ENCODE measurements at places on chromosomes 6 and 20.

GRCh38 chr6:167767715-167768107, 59.0 kb upstream of the AFDN start:
- no peak for DNase-seq

GRCh38 chr20:7882076-7882475, 58.2 kb downstream of the HAO1 start:
- DNase-seq = no peak

DNA sequence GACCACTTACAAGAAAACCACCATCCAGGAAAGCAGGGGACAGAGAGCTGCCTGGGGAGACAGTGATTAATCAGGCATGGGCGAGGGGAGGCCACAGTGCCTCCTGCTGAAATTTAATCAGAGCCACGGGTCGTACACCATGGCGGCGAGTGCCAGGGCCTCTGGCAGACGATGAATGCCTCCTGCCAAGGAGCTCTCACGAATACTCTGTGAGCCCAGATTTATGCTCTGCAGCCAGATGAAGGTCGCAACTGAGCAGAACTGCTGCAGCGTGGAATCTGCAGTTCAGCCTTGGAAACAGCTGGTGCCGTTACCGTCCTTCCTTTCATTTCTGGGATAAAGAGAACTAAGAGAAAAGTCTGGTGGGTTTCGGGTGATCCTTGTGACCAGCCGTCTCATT, 85.6 kb downstream of the BFSP1 start:
- DNase-seq = no peak

- DNase-seq = no peak
Observed at GRCh38 chr6:56087421-56087820, 160.0 kb downstream of the COL21A1 start.

- no peak for DNase-seq
Observed at GRCh38 chr20:37526238-37526838, 1.3 kb downstream of the BLCAP start.

- DNase-seq = no peak
Observed at GRCh38 chr6:149317644-149318571, at the start of gene TAB2. TAB2 (plus strand) TSS chr6:149317712; CDS start chr6:149369998, 52,286 bp downstream.

DNA sequence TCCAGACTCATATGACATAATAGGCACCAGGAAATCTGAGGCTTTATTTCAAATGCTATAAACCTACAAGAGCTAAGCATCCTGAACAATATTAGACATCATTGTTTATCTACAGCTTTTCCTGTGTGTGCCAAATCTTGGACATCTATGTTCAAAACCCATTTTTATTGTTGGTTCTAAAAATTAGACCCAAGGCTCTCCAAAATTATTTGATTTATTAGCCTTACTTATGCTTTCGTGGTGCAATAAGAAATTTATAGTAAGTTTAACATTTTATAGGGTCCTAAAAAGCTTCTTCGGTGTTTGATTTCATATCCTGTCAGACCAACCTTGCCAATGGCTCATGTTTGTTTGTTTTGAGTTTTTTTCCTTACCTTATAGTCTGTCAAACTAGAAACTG, 1014.5 kb upstream of the MANEA start:
- DNase-seq = no peak

GRCh38 chr6:151461673-151462072, 9.7 kb upstream of the RMND1 start:
- no peak for DNase-seq

GRCh38 chr20:60897976-60898375, 354.1 kb upstream of the CDH4 start:
- DNase-seq = no peak

GRCh38 chr6:54646069-54646950, 200.3 kb upstream of the FAM83B start:
- peak; percentile 39 for DNase-seq

GRCh38 chr20:53929974-53930650, 140.3 kb downstream of the BCAS1 start:
- DNase-seq = no peak

DNA sequence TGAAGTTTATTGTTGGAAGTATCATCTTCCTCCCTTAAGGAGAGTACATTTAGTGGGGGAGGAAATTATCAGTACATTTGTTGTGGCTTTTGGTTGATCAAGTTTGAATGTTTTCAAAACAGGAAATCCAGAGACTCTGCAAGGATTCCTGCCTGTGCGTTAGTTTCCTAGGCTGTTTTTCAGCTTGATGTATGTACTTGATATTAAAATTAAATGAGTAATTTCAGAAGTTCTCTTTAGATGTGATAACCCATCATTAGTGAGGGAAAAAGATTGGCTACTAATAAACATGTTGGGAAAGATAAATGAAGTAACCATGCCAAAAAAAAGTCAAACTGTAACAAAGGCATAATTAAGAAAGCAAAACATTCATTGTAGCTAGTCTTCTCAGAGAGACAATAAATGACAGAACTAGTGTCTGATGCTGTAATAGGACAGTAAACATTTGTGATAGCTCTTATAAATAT, 88.0 kb upstream of the TULP1 start:
- no peak for DNase-seq

GRCh38 chr20:33130568-33131061, 37.3 kb upstream of the BPIFA2 start:
- DNase-seq = peak; percentile 76

- peak; percentile 34 for DNase-seq
Observed at GRCh38 chr20:24993337-24994185, 1.0 kb upstream of the APMAP start.

DNA sequence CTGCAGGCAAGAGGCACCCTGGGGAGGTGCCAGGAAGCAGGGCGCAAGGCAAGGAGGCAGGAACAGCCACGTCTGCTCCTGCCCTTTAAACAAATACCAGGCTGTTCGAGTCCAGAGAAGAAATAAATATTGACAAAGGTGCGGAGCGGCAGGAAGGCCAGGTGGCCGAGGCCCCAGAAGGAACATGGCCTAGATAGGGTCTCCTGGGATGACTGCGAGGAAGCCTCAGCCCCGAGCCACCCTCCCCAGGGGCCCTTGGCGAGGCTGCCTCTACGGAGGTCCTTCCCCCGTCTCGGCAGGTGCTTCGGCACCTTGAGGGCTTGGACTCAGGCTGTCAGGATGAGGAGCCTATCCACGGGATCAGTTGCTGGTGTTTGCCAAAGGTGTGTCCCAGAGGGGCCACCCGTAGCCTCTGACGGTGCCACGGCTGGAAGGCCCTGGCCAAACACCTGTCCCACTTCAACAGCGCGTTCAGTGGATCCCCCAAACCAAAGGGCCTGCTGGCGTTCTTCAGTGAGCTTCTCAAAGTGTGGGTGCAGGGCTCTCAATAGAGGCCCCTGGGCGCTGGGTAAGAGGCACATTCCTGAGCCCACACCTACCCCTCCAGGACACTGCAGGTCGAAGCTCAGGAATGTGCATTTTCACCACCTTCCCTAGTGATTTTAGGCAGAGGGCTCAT, 39.8 kb downstream of the SNX5 start:
- DNase-seq = no peak

- DNase-seq = peak; percentile 62
Observed at GRCh38 chr6:147099974-147100373, 104.2 kb upstream of the STXBP5 start.

DNA sequence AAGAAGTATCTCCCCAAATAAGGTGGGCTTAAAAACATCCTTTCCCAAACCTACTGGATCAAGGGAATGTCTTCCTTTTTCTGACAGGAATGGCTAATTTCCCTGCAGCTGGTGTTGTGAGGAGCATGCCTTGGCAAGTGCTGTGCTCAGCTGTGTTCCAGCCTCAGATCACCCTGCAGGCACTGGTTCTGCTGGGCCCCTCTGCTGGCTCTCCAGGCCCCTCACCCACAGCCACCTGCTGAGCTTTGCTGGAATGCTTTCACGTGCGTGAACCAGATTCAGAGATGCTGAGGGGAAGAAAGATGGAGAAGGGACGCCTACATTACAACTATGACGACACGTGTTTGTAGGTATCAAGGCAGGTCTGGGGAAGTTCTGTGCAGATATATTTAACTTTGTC, 71.3 kb upstream of the FOXC1 start:
- DNase-seq = no peak

GRCh38 chr6:14718861-14719260, 527.0 kb upstream of the JARID2 start:
- DNase-seq = no peak

DNA sequence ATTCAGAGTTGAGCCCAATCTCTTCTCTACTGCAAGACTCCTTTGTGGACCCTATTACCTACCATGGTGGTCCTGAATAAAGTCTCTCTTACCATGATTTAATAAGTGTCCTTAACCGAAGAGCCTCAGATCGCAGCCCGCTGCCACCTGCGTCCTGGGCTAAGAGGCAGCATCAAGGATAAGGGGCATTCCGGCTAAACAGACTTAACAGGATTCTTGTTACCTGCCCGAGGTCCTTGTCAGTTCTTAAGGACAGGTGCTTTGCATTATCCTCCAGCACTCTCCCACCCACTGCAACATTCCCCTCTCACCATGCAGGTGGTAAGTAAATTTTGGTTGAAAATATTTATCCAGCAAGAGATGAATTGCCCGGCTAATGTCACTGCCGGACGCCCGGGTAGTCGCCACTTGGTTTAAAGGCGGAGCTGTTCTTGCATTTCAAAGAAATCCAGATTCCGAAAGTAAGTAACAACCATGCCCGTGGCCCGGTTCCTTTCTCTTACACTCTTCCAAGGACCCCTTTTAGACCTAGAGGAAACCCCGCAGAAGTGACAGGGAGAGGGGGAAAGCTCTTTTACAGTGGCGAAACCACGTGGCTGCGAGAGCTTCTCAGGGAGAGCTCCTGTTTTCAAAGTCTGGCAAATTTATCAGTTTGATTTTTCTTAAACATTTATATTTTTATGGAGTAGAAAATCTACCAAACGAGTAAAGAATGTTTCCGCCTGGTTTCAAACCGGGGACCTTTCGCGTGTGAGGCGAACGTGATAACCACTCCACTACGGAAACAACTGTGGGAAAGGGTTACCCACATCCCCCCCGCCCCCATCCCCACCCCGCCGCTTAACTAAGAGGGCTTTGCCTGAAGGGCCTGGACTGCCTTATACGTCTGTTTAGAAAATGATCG, 41.9 kb upstream of the PRSS16 start:
- no peak for DNase-seq

DNA sequence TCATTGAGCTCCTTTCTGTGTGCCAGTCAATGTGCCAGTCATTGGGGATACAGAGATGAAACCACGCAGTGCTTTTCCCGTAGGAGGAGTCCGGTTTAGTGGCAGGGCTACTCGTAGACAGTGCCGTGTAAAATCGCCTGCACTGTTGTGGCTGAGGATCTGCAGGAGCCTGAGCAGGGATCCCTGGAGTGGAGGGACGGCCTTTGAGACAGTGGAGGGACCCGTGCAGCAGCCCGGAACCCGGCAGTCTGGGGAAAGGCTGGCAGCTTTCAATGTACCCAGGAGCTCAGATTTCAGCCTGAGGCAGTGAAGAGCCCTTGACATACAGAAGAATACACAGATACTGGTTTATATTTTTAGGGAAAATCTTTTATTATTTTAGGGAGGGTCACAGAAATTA, 203.3 kb downstream of the ARID1B start:
- DNase-seq = no peak

GRCh38 chr6:168852376-168852884, 401.2 kb downstream of the THBS2 start:
- DNase-seq = no peak

DNA sequence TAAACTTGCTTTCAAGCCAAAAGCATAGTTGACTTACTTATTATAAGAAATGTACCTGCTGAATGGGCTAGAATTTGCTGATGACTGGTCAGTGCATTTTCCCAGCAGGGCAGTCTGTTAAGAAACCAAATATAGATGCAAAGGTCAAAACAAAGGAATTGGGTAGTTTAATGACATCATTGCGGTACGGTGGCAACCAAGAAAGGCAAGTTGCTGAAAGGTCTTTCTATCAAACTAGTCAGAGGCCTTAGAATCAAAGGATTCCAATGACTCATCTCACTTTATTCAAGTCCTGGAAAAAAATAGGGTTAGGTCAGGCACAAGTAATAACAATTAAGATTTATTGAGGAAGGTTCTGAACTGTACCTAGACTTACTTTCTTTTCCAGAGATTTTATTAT, 76.4 kb downstream of the KIZ start:
- no peak for DNase-seq

DNA sequence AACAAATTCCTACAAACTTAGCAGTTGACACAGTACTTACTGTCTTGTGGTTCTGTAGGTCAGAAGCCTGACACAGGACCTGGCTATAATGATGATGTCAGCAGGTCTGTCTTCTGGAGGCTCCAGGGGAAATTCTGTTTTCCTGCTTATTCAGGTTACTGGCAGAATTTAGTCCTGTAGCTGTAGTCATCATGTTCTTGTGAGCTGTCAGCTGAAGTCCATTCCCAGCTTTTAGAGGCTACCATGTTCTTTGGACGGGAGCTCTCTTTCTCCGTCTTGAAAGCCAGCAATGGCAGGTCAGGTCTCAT, 99.2 kb downstream of the HIVEP1 start:
- DNase-seq = no peak

- DNase-seq = no peak
Observed at GRCh38 chr20:46767127-46767761, 57.8 kb downstream of the SLC2A10 start.

DNA sequence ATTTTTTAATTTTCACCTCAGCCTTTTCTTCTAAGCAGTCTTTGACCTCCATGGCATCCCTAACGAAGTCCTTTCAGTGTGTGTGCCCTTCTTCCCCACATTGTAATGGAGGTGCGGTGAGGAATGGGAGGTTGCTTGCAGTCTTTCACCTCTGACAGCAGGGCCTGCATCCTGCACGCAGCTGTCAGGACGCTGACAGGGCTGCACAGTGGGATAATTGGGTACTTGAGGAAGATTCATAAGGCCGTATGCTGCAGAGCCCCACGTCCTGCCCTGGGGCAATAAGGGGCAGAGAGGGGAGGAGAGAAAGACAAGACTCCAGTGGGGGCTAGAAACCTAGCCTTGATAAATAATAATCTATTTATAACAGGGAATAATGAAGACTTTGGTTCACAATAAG, 184.7 kb downstream of the SAMD5 start:
- no peak for DNase-seq

DNA sequence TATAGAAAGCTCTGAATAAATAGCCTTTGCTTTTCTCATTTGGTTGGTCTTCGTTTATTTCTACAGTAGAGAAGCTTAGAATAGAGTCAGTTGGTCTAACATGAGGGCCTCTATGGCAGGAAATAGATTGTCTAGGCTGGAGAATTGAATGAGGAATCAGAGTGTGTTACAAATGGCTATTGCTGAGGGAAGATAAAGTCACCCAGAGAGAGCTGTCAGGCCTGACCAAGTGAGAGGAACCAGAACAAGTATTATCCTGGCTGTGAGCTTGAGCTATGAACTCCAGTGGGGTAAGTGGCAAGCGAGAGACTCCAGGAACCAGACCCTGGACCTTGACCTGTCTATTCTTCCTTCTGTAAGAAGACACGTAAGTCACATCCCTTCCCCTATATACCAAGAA, 353.1 kb downstream of the CD83 start:
- DNase-seq = no peak

DNA sequence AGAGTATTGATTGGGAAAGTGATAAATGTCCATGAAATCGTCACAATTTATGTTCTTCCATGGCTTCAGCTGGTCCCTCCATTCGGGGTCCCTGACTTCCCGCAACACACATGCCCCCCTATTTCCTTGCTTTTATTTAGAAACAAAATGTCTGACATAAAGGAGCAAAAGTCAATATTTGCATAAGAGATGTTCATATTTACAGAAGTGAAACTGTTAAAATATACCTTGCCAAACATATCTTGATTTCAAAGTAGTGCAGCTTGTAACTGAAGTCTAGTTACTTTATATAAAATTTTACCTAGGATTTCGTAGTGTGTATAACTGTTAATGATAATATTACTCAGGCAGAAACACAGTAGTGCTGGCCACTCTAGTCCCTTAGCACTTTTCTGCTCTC, 548.9 kb upstream of the ADGRB3 start:
- no peak for DNase-seq
